ENCODE measurements at places on chromosomes 4 and X.

DNA sequence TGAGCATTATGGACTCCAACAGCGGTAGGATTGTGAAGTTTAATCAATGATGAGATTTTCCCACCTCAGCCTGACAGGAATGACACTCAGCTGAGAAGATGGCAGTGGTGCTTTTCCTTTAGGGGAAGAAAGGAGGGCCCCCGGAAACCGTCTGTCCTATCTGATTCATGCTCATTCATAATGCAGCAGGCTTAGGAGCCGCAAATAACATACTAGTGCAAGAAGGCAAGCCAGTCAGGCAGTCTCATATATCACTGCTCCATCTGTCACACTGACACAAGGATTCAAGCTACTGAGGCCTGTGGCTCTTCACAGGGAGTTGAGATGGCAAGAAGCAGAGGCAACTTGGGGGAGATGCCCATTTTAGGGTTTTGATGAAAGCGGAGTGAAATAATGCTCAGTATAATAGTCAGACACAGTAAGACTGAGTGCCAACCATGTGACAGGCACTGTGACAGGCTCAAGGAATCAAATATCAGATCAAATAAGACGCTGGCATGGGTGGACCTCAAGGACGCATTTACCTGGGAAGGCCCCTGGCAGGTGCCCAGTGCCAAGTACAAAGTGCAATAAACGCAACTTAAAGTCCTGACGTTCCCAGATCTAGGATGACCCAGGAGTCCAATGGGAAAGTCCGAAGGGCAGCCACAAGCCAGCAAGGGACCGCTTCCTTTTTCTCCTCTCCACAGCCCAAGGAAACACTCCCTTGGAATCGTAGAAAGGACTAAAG is 63.4 kb downstream of the FHDC1 start:
- no peak for DNase-seq

DNA sequence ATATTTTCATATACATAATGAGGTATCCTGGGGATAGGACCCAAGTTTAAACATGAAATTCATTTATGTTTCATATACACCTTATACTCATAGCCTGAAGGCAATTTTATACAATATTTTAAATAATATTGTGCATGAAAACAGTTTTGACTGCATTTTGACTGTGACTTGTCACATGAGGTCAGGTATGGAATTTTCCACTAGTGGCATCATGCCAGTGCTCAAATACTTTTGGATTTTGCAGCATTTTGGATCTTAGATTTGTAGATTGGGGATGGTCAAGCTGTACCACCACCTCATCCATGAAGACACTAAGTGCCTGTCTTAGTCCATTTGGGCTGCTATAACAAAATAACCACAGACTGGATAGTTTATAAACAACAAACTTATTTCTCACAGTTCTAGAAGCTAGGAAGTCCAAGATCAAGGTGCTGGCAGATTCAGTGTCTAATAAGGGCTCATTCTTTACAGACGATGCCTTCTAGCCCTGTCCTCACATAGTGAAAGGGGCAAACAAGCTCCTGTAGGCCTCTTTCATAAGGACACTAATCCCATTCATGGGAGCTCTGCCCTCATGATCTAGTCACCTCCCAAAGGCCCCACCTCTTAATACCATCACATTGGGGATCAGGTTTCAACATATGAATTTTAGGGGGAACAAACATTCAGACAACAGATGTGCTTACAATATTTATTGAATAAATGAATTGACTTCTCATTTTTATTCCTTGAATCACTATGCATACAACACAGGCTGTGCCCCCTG is 9.4 kb downstream of the NUDT6 start:
- no peak for DNase-seq

GRCh38 chr4:61202638-61203435 is 2.7 kb downstream of the ADGRL3 start:
- no peak for DNase-seq

DNA sequence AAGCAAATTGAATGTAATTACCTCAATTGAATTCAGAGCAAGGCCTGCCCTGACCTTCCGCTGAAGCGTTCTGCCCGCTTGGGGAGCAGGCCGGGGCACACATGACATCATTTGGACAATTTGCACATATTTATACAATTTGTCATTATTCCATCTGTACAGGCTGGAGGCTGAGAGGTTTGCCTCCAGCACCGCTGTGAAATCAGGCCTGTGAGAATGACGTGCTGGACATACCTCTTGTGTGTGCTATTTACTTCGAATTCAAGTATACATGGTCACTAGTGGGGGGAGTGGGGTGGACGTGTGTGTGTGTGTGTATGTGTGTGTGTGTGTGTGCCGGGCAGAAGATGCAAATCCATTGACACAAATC is 285.6 kb downstream of the SHOX start:
- DNase-seq: no peak

GRCh38 chr4:120105472-120105871 is 38.8 kb upstream of the MAD2L1 start:
- no peak for DNase-seq

- DNase-seq: no peak
Measured at GRCh38 chr4:99648321-99648720, 9.3 kb downstream of the C4orf54 start.

DNA sequence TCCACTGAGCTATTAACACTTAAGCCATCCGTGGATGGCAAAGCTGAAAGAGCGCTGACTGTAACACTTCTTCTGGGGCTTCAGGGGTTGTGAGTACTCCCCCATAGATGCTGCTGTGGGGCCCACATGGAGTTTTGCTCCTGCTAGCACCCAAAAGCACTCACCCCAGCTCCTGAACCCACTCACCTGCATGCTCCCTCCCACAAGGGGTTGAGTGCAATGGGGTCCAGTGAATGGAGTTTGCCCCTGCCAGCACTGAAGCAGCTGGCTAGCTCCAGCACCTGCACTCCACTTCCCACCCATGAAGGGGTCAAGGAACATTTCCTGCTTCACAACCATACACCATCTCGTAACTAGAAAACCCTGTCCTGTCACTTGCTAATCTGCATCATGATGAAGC is 78.9 kb downstream of the IL21 start:
- no peak for DNase-seq

GRCh38 chr4:73964862-73965611 is 16.8 kb downstream of the PF4 start:
- DNase-seq: peak; percentile 65

GRCh38 chrX:9770319-9770718 is 4.7 kb upstream of the GPR143 start:
- no peak for DNase-seq

- DNase-seq: no peak
Measured at GRCh38 chr4:54607067-54607466, 50.7 kb upstream of the KIT start.

GRCh38 chr4:186630128-186630527 is 74.8 kb upstream of the MTNR1A start:
- no peak for DNase-seq

- DNase-seq: no peak
Measured at GRCh38 chrX:32137525-32137924, 1065.7 kb upstream of the FTHL17 start.

DNA sequence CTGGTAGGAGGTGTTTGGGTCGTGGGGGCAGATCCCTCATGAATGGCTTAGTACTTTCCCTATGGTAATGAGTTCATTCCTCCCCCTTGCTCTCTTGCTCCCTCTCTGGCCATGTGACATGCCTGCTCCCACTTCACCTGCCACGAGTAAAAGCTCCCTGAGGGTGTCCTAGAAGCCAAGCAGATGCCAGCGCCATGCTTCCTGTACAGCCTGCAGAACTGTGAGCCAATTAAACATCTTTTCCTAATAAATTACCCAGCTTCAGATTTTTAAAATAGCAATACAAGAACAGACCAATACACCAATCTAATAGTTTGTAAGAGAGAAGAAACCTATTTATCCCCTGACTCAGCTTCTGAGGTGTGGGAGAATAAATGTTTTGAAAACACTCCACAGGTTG is 60.5 kb downstream of the FGFBP1 start:
- no peak for DNase-seq

DNA sequence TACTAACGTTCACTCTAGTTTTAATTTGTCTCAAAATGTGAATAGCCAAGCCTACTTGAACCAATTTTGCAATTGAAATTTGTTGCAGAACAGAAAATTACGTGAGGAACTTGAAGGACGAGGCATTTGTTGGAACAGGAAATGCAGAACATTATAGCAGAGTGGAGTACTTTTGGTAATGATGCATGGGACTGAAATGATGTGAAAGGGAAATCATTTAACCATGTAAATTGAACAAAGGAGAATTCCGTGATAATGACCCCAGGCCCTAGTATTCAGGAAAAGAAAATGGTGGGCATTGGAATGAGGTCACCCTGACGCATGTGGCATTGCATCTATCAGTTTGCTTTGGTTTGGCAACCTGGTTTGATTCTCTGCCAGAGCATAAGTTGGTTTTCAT is 44.9 kb upstream of the BEND4 start:
- DNase-seq: no peak

GRCh38 chr4:16488084-16488483 is 261.8 kb upstream of the TAPT1 start:
- no peak for DNase-seq

DNA sequence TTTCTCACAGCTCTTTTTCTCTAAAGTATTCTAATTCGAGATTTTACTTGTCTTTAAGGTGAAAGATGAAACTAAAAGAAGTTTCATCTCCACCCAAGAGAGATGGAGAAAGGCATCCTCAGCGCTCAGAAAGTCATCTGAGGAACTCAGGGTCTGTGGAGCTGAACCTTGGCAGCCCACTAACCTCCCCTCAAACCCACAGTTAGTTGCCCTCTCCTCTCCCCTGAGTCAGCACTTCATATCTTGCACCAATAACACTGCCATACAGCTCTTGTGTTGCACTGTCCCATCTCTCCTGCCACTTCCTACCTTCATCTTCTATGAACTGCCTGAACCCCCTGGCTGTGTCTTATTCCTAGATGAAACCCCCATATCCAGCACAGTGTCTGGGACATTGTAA is 184.8 kb downstream of the RAB28 start:
- DNase-seq: no peak

DNA sequence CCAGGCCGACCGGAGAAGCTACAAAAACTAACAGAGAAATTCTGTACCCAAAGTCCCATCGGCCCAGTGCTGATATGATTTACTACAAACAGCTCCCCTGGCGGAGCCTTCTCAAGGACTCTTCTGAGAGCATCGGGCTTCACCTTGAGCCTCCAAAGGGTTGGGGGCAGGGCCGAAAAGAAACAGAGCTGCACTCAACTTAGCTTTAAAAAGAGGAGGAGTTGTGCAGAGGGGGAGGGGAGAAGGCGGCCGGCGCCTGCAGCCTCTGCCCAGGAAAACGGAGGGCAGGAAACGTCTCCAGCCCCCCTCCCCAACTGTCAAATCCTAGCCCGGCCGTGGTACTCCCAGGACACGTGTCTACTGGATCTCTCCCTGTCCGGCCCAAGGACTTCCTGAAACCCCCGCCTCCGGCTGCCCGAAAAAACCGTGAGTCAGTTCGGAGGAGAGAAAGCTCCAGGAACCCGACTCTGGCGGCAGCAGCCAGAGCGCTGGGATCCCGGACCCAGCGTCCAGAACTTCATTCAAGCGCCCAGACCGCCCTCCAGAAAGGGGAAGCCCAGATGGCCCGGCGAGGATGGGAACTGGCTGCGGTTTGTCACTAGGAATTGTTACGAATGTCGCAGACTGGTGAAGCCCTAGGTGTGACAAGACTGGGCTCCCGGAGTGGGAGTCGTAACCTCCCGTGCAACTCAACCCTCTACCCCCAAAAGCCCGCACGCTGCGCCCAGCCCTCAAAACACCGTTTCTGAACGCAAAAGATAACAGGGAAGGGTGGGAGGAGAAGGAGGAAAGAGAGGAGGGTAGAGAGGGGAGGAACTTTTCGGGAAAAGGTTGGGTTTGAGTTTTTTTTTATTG is 973 bp downstream of the ADAMTS3 start:
- DNase-seq: peak; percentile 86

GRCh38 chrX:40420899-40421729 is 159.7 kb upstream of the ATP6AP2 start:
- no peak for DNase-seq

DNA sequence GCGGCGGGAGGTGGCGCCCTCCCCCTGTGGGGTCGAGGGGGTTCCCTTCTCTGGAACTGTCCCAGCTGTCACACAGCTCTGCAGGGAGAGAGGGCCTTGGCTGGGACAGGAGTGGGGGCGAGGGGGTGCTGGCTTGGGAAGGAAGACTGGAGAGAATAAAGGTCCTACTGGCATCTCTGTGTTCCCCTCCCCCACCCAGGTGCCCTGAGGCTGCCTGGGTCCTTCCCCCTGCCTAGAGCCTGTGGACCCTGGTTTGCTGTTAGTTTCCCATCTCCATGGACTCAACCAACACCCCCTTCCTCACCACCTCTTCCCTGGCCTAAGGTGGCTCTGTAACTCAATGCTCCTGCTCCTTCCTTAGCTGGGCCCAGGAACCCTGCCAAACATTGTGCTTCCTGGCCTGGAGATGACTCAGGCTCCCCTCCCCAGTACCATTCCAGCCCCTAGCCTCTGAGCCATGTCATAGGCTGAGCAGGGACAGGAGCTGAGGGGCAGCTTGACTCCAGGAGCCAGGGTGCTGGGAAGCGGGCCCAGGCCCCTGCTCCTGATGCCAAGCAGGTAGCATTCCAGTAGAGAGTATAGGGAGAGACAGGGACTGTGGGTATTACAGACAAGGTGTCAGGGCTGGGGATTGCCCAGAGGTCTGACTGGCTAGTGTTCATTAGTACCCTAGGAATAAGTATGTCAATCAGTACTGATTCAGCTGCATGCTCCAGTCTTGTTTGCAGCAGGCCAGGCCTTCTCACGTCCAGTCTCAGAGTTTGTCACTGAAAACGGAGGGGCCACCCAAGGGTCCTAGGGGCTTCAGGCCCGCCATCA is 100.7 kb downstream of the EFNB1 start:
- no peak for DNase-seq

DNA sequence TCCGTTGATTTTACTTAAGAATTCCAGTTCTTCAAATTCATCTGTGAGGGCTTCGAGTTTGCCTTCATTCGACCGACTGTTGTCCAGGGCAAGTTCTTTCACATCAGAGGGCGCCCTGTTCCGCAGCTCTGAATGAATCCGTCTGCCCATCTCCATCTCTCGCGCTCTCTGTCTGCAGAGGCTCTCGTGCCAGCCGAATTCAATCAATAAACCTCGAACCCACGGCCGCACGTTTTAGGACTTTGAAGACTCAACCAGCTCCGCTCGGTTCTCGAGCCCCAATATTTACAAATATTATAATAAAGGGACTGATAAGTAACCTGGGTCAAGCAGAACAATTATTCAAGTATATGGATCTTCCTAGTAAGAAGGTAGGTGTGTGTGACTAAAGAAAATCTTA is 556.4 kb upstream of the SMIM31 start:
- DNase-seq: no peak

GRCh38 chrX:103878466-103879122 is 46.5 kb upstream of the RAB9B start:
- no peak for DNase-seq

Data from upper lobe of right lung (tissue), 1 donor.